ENCODE measurements at places on chromosomes 16 and 17.

- no peak for DNase-seq
Measured at GRCh38 chr17:10635290-10635689, 21.8 kb downstream of the MYH3 start.

- DNase-seq = no peak
Measured at GRCh38 chr17:31111183-31111582, 16.4 kb downstream of the NF1 start.

GRCh38 chr17:2594722-2595599, 1.5 kb downstream of the PAFAH1B1 start:
- DNase-seq = no peak

DNA sequence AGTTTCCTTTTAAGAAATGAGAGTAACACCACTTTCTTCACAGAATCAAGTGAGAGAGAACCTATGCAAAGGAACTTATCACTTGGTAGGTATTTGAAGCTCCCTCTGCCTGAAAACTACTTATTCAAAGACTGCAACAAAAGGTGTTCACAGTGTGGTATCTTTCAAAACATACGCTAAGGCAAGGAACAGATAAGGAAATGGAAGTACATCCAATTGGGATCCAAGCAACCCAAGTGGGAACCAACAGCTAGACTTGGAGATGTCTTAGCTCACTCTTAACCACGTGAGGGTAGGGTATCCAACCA, 431 bp upstream of the PPM1E start:
- no peak for DNase-seq

GRCh38 chr16:55100100-55100499, 169.4 kb downstream of the IRX5 start:
- DNase-seq = no peak

DNA sequence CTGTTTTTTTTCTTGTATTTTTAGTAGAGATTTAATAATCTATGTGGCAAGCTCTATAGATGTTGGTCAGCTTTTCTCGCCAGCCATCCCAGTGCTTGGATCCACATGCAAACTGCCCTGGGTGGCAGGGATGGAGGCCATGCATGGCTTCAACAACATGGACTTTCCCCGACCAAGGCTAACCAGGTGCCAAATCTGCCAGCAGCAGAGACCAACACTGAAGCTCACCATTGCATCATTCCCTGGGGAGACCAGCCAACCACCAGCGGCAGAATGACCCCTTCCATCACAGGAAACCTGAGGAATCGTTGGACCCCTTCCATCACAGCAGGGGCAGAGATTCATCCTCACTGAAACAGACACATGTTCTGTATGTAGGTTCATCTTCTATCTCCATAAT, 27.7 kb upstream of the ERCC4 start:
- DNase-seq = no peak

Data from suppressor macrophage treated with lipopolysaccharide for 1 hour (primary cell).